ENCODE measurements at places on chromosomes 2 and 18. TPM values are rescaled to one million over a fixed set of nuclear protein-coding genes. Genes with fewer than 3 reads are reported as not detected.

Gene SRD5A2
- total RNA-seq = not detected

Gene E2F6
- 12.5 TPM for total RNA-seq

Gene SCYGR4
- not detected for total RNA-seq

Gene SCTR
- 0.41 TPM for total RNA-seq

Gene TBR1
- not detected for total RNA-seq

Gene FBLN7
- 0.54 TPM for total RNA-seq

Gene MAP2
- 4.1 TPM for total RNA-seq

Gene LIMS4
- 3.7 TPM for total RNA-seq

Gene SAG
- not detected for total RNA-seq

Gene FHOD3
- 350 TPM for total RNA-seq

Gene ADI1
- 160 TPM for total RNA-seq

Gene HOXD3
- total RNA-seq = 0.30 TPM

Gene ASPRV1
- total RNA-seq = 0.81 TPM

- no peak for DNase-seq
Measured at GRCh38 chr2:170307052-170307451, 129.1 kb downstream of the MYO3B start.

GRCh38 chr18:48459016-48459415 is 49.8 kb upstream of the ZBTB7C start:
- no peak for DNase-seq

GRCh38 chr18:57841568-57841967 is 38.5 kb upstream of the ATP8B1 start:
- DNase-seq = no peak

DNA sequence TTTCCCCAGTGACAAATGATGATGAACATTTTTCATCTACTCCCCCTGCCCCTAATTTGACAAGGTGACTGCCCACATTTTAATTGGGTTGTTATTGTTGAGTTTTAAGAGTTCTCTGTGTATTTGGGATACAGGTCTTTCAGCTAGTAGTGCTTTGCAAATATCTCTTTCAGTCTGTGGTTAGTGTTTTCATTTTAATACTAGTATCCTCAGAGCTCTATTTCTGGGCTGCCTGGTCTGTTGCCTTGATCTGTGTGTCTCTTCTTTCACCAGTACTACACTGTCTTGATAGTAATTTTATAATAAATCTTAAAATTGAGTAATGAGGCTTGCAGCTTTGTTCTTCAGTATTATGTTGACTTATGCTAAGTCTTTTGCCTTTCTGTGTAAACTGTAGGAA is 19.7 kb downstream of the EIF5B start:
- DNase-seq = no peak

DNA sequence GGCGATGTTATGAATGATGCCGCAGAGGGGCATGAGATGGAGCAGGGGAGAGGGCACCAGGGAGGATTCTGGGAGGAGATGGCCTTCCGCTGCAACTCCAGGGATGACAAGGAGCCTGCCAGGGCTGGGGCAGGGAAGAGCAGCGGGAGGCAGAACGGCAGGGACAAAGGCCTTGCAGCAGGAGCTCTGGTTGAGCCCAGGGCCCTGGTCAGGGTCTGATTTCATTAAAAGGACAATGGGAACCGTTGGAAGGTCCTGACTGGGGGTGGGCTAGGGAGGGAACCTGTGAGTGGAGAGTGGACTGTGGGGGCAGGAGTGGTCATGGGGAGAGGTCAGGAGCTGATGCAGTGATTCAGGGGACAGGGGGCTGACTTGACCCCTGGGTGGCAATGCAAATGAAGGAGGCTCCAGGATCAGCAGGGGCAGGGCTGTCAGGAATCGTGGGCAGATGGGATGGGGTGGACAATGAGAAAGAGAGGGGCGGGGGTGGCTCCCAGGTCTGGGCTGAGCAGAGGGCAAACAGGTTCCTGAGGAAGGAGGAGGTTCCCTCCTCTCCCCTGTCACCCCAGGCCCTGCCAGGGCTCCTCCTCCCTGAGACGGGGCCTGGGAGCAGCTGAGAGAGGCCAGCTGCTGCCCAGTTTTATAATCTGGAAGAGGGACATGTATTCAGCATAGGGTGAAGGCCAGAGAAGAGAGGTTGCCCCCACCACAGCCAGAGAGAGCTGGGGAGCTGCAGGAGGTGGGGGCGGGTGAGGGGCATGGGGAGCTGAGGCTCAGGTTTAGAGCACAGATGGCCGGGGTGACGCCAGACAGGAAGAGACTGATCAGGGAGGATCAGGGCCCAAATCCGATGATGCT is 7.3 kb upstream of the DUSP2 start:
- DNase-seq = no peak

DNA sequence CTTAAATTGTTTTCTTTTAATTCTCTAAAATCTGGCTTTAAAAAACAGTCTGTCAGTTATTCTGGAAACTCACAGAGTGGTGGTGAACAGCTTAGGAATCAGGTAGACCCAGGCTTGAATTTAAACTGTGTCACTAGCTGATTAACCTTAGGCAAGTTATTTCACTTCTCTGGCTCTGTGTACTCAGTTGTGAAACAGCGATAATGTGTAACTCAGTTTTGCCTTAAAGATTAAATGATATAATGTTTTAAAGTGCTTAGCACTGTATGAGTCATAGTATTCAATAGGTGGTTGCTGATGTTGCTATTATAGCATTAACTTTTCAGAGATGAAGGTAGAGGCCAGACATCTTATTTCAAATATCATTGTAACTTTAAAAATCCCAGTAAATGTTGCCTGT is 40.7 kb downstream of the PKP4 start:
- DNase-seq = no peak

- DNase-seq = no peak
Measured at GRCh38 chr2:50729306-50730049, 302.5 kb downstream of the NRXN1 start.

- no peak for DNase-seq
Measured at GRCh38 chr2:12432985-12433625, 283.6 kb upstream of the TRIB2 start.

- no peak for DNase-seq
Measured at GRCh38 chr18:26386002-26386401, 159.8 kb downstream of the TAF4B start.

DNA sequence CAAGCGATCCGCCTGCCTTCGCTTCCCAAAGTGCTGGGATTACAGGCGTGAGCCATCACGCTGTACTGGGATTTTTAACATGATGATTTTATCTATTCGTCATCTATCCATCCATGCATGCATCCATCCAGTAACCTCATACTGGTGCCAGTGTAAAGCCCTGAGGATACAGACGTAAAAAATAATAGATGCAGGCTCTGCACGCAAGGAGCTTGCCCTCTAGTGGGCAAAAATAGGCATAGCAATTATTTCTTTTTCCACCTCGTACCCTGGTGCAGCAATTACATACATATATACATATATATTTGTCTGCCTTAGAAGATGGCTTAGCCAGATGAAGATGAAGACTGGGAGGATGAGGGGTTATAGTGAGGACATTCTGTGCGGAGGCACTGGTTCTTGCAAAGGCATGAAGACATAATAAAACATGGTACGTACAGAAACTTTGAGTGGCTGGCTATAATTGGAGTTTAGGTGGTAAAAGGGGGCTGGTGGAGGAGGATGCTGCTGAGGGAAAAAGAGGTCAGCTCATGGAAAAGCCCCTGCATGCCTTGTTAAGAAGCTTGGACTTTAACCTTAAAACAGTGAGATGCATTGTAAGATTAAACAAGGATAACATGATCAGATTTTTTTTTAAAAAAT is 19.6 kb upstream of the RPIA start:
- DNase-seq = no peak

- no peak for DNase-seq
Measured at GRCh38 chr2:172596776-172597175, 40.9 kb downstream of the PDK1 start.

GRCh38 chr2:186498834-186499233 is 12.8 kb downstream of the ZC3H15 start:
- DNase-seq = no peak

DNA sequence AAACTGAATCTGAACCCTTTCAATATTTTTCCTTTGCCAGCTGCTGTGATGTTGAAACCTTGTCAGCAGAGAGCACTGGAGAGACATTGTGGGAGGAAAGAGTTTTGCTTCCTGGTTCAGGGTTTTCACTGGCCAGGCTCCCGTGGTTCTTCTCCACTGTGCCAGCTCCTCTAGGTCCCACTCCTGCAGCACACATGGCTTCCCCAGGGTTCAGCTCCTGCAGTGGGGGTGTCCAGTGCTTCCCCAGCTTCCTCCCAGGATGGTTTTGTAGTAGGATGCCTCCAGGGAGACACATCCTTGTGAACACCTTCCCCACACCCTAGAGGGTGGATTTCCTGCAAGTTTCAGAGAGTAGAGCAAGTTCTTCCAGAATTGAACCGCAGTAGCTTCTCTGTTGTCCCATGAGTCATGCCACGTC is 24.0 kb upstream of the SULT1C3 start:
- DNase-seq = no peak

- DNase-seq = no peak
Measured at GRCh38 chr2:140597836-140598235, 1533.0 kb downstream of the LRP1B start.

DNA sequence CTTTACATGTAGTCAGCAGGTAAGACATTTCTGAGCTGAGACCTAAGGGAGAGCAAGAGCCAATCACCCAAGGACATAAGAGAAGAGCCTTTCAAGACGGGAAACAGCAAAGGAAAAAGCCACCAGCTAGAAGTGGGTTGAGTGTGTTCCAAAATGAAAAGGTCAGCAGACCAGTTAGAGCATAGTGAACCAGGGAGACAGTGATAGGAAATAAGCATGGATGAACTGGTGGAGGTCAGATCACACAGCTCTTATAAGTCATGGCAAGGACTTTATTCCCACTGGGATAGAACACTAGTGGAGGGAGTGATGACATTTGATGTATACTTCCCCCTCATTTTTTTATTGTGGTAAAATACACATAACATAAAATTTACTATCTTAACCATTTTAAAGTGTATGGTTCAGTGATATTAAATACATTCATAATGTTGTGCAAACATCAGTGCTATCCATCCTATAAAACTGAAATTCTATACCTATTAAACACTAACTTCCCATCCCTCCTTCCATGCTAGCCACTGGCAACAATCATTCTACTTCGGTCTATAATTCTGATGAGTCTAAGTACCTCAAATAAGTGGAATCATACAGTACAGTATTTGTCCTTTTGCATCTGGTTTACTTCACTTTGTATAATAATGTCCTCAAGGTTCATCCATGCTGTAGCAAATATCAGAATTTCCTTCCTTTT is 155.8 kb upstream of the WDSUB1 start:
- no peak for DNase-seq

DNA sequence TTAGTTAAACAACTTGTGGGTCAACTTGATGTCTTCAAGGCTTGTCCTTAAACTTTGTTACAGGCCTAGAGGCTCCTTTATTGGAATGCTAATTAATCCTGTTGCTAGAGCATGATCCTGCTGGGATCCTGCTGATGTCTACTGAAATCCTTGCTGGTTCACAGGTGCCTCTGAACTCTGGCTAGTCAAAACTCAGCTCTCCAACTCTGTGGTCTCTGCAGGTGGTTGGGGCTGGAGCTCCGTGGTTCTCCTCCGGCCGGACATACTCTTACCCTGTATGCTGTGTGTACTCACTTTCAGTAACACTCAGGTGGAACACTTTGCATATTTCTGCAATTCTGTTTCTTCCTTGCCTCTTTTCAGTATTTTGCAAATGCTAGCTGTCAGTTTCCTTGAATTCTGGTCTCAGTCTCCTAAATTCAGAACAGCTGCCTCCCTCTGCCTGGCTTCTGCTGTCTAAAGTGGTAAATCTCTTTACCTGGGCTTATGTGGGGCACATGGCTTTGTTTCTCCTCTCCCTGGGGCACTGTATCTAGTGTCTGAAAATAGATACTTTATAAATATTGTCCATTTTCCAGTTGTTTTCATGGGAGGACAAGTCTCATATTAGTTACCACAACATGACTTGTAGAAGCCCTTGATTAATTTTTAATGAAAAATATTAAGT is 113.0 kb downstream of the ATP9B start:
- no peak for DNase-seq

DNA sequence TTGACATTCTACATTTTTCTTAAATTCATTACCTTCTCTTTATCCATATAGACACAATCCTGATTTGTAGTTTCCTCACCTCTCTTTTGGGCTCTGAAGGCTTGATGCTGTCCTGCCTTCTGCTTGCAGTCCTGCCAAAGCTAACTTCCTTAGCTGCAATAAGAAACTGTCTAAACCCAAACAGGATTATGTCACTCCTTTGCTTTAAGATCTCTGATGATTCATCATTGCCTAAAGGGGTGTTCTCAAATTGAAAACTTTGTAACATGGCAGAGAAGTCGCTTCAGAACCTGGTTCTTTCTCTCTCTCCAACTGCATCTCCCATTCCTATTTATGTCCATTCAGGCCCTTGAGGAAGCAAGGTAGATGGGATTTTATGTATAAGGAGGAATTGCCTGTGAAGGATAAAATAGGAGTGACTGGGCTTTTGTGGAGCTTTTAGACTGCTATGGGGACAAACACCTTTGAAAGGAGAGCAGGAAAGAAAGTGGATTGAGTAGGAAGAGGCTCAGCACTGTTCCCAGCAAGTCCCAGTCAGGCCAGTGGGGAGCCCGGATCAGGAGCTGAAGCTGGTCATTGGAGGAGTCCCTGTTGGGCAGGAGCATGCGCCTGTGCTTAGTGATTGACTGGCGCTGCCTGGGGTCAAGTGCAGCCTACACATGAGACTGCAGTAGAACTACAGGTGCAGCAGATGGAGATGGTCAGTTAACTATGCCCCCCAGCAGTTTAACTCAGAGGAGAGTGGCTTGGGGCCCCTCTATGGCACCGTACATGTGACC is 390.6 kb downstream of the CTNNA2 start:
- no peak for DNase-seq

GRCh38 chr2:30428827-30429461 is 18.1 kb upstream of the LCLAT1 start:
- DNase-seq = no peak

DNA sequence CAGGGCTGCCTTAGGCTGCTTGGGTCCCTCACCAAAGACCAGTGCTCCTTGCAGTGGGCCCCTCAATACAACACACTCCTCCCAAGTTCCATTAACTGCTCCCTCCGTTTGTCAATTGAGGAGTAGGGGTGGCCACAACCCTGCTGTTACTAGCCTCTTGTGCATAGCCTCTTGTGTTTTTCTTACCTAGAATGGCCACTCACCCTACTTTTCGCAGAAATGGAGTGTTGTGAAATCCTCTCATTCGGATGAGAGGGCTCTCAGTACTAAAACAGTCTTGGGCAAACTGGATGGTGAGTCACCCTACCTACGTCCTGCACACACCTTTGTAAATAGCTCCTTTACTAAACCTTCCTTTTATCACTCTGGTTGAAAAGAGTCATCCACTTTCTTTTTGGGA is 253.9 kb downstream of the OSR1 start:
- DNase-seq = no peak

Data from Right ventricle myocardium inferior (tissue), 1 donor.